Midbrain (tissue), 1 donor: ENCODE measurements at places on chromosomes 3 and 15.

DNA sequence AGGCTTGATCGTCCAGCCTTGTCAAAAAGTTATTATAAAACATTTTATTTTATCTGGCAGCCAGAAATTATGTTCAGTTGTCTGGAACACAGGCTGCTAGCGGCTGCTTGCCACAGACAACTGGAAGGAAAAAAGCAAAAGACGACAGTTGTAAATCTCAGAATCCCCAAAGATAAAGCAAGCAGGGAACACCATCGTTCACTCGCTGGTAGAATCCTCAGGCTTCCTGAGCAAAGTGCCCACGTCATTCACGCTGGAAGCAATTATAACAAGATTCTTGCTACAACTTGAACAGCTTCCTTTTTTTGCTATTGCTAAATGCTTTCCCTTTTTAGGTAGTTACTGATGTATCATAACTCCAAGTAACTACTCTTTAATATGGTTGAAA, 33.6 kb downstream of the ADAMTS17 start:
- DNase-seq: no peak

- DNase-seq: no peak
These were observed 3.6 kb downstream of the STIMATE start for GRCh38 chr3:52893723-52894122.

DNA sequence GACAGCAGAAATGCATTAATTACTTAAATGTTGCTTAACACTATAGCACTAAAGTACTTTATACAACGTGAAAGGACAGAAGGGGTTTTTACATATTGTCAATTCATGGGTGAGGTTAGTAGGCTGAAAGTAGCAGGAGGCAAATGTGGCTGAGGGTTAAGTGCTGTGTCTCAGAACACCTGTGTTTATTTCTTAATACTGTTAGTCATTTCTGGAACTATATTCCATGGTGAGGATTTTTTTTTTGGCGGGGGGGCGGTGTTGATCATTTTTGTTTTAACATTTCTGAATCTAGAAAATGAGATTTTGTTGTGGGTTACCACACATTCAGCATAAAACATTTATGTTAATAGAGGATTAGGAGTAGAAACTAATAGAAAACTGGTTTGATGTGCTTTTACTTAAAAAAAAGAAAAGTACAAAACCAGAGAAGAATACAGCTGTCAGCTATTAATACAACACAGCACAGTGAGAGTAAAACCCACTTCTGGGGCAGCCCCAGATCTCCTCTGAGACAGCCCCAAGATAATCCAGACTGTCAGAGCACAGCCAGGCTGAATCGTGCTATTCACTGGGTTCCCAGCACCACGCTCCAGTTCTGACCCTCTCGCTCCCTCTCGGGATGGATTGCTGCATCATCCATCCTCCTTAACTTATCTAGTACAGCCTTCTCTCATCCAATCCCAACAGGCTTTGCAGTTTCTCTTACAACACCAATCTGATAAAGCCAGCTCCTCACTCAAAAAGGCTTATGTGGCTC, 307.7 kb downstream of the TUSC7 start:
- no peak for DNase-seq

- no peak for DNase-seq
These were observed 83.4 kb downstream of the CLDN1 start for GRCh38 chr3:190238871-190239270.

DNA sequence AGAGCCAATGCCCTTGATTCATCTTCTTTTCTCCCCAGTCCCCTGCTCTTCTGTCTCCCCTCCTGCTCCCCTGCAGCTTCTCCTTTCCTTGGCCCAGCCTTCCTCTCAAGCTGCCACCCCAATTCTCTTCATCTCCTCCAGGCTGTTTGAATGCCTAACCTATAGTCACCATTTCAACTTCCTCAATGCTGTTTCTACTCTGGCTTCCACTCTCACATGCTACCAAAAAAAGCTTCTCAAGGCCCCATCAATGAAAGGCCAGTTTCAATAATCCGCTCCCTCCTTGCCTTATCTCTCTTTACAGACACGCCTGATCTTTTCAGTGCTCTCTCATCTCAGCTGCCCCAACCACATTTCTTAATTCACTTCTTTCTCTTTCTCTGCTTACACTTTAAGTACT, 212.2 kb upstream of the GPR149 start:
- DNase-seq: no peak

DNA sequence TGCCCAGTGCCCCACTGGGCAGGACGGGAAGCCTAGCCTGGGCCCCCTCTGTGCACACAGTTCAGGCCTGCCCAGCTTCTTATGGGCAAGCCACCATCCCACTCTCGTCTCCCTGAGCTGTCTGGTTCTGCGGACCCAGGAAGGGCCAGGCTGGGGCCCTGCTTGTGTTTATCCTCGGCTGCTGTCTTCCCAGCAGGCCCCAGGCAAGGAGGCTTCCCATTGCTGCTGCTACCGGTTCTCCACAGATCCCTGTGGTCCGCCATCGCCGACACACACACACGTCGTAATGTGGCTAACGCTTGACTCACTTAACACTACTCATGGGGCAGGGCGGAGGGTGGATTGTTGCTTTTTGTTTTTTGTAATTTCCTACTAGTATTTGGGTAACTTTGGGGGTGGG, 52.4 kb upstream of the SLC6A1 start:
- DNase-seq: no peak

DNA sequence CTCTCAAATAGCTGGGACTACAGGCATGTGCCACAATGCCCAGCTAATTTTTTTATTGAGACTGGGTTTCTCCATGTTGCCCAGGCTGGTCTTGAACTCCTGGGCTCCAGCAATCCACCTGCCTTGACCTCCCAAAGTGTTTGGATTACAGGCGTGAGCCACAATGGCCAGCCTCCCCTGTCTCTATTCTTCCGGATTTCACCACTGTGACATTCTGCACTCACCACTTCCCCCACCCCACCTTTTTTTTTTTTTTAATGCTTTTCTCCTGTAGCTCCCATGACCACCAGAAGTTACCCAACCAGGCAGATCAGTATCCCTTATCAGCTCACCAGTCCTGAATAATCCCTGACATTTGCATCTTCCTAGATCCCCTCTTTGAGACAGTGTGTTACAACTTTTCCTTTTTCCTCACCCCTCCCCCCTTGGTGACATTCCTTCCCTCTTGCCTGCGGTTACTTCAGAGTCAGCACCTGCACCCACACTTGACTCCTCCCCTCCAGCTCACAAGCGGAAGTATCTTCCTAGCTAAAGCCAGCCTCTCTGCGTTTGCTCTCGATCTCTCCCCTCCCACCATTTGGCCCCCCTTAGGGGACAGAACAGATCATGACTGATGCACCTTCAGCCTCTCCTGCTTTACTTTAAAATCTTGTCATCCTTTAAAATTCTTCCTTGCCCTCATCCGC, 13.5 kb upstream of the ZNF592 start:
- DNase-seq: peak; percentile 11

- DNase-seq: no peak
These were observed 72.5 kb downstream of the SNTN start for GRCh38 chr3:63724987-63725386.

DNA sequence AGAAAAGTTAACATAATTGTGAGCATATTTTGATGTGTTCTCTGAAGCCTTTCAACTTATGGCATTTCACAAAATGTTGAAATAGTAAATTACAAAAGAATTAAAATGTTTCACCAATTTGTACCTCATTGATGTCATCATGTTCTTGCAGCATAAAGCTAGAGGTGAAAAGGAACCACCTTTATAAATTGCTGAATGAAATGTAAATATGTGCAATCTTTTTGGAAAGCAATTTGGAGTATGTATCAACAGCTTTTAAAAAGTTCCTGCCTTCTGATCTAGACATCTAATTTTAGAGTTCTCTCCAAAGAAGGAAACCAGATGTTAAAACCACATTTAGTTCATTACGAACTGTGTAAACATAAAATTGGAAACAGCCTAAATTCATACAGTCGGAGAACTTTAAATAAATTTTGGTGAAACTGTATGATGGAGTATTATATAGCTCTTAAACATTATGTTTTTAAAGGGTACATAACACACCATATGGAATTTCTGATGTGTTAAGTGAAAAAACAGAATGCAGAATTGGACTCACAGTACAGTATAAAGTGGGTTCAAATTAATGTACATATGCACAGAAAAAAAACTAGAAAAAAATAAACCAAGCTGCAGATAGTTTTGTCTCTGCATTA, 311.2 kb upstream of the NAALADL2 start:
- DNase-seq: no peak

- DNase-seq: no peak
These were observed 120.9 kb downstream of the DTWD1 start for GRCh38 chr15:49741712-49742111.

DNA sequence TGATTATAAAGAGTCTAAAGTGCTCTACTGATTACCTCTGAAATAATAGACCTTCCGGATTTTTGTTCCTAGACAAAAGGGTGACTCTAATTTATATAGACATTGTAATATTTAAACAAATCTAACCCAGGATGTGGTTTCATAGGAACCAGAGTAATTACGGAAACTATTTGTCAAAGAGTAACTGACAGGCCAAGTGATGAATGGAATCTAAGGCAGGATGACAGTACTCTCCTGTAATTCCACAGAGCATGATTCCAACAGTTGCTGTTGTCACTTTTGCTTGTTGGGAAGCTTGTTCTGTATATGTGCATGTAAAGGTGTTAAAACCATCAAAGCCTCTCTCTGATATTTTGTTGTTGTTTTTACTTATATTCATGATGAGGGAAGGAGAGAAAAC, 1141.0 kb downstream of the IGSF11 start:
- DNase-seq: no peak

- no peak for DNase-seq
These were observed 15.5 kb upstream of the EHD4 start for GRCh38 chr15:41987925-41988275.

DNA sequence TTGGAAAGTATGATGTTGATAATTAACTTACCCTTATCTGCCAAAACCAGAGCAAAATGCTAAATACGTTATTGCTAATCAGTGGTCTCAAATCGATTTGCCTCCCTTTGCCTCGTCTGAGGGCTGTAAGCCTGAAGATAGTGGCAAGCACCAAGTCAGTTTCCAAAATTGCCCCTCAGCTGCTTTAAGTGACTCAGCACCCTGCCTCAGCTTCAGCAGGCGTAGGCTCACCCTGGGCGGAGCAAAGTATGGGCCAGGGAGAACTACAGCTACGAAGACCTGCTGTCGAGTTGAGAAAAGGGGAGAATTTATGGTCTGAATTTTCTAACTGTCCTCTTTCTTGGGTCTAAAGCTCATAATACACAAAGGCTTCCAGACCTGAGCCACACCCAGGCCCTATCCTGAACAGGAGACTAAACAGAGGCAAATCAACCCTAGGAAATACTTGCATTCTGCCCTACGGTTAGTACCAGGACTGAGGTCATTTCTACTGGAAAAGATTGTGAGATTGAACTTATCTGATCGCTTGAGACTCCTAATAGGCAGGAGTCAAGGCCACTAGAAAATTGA, 59.7 kb downstream of the DCUN1D1 start:
- no peak for DNase-seq

DNA sequence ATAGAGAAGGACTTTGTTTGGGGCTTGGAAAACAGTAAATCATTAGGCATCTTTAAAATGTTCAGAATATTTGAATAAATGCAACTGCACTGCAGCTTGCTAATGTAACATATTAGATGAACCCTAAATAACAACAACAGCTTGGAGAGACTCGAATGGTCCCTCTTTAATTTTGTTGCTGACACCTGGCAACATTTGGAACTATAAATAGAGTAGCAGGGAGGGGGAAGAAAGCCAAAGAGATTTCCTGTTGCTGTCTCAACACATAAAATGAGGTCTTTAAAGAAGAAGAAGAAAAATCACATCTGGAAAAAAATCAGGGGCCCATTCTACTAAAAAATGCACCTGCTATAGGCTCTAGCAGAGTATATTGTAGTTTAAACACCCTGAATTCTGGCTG, 49.9 kb upstream of the DPPA4 start:
- no peak for DNase-seq

GRCh38 chr3:1717524-1717923, 381.1 kb upstream of the CNTN4 start:
- no peak for DNase-seq

DNA sequence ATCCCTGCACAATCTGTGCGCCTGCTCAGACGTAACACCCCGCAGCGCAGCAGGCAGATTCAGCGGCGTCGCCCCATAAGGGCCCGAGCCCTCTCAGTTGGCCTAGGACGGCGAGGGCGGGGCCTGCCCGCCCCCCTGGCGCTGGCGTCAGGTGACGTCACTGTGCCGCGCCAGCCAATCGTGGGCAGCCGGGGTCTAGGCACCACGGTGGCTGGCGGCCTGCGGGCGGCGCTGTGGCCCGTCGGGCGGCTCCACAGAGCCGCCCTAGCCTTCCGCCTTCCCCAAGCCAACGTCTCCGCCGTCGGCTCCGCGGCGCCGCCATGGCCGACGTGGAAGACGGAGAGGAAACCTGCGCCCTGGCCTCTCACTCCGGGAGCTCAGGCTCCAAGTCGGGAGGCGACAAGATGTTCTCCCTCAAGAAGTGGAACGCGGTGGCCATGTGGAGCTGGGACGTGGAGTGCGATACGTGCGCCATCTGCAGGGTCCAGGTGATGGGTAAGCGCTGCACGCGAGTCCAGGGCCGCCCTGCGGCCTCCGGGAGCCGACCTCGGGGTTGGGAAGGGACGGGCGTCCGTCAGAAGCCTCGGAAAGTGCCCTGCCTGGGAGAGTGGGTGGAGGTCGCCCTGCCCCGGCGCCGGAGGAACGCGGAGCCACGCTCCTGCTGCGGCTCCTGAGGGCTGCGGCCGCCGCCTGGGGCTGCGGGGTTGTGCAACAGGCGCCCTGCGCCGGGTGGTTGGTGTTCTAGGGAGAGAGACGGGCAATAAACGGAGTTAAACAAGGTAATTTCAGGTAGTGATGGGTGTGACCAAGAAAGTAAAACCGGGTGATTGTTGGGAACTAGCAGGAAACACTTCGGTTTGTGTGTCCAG, at the start of gene RNF7:
Gene RNF7 (plus strand): TSS at position 277 of the 869 bp plus-strand sequence. CDS start 44 bp downstream, at position 321.
- peak; percentile 97 for DNase-seq

- no peak for DNase-seq
These were observed 45.4 kb upstream of the RAD18 start for GRCh38 chr3:9008550-9009255.

- DNase-seq: no peak
These were observed 5.7 kb downstream of the SLC28A1 start for GRCh38 chr15:84889991-84890669.

GRCh38 chr3:146020969-146021368, 140.0 kb downstream of the PLOD2 start:
- no peak for DNase-seq

DNA sequence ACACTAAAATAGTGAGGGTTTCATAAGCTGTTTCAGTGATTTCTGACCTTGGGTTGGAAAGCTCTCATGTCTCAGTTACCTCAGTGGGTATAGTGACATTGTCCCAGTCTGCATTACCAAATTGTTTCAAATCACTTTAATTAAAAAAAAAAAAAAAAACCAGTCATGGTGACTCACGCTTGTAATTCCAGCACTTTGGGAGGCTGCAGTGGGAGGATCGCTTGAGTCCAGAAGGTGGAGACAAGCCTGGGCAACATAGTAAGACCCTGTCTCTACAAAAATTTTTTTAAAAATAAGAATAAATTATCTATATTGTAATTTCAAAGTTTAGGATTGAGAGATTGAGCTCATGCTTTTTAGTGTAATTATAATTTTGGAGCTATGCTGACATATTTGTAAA, 78.0 kb downstream of the MBNL1 start:
- no peak for DNase-seq

DNA sequence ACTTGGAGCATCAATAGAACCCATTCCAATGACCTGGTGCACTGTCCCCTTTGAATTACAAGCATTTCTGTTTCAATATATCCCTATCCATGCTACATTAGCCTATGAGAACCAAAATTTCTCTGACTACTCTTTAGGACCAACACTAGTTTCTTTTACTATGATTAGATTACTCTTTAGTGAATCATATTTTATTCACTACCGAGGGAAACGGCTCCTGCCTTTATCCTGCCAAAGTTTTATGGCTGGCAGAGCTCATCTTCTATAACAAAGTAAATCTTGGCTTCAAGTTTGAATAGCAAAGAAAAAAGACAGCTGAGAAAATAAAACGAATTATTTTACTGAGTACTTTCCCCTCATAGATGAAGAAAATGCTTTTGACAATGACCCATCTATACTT, 120.9 kb downstream of the SLC9A9 start:
- DNase-seq: no peak
